ENCODE measurements at places on chromosomes 6 and 20.

DNA sequence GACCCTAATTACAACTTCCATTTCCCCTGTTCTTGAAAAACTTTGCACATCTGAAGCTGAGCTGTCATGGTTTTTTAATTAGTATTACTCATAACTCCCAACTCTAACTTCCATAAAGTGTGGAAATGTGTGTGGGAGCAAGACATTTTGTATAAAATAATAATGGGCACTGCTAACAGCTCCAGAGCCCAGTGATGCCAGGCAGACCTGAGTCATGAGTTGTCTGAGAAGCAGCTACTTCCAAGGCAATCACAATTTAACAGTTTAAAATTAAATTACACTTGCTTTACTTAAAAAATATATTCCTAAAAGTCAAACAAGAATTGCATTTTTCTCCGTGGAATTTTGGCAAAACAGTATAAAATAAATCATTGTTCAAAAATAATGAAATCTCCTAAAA, 6.4 kb downstream of the SLC2A12 start:
- no peak for DNase-seq

- DNase-seq, result no peak
Observed at GRCh38 chr20:48052475-48052835, 267.2 kb upstream of the SULF2 start.

DNA sequence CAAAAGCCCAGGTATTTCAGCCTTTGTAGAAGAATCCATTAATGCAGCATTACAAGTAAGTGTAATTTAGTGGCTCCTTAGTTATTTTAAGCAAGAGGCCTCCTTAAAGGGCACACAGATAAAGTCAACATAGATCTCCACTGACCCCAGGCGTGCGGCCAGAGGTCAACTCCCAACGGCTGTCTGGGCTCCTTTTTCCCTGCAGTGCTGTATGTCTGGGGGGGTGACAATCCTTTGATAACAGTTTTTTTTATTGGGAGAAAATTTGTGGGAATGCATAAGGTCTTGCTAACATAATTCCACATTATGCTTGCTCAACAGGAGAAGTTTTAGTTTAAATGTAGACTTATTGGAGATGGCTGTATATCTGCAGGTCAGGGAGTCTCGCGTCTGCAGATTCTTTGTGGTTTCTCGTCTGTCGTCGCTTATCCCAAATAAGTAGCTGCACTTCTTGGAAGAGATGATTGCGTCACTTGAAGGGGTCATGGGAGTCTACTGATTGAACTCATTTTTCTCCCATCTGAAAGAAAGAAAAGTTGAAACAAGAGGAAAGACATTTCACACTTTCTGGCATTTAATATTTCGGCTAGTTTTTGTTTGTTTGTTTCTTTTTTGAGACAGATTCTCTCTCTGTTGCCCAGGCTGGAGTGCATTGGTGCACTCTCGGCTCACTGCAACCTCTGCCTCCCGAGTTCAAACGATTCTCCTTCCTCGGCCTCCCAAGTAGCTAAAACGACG, 151.7 kb upstream of the AKAP12 start:
- no peak for DNase-seq

DNA sequence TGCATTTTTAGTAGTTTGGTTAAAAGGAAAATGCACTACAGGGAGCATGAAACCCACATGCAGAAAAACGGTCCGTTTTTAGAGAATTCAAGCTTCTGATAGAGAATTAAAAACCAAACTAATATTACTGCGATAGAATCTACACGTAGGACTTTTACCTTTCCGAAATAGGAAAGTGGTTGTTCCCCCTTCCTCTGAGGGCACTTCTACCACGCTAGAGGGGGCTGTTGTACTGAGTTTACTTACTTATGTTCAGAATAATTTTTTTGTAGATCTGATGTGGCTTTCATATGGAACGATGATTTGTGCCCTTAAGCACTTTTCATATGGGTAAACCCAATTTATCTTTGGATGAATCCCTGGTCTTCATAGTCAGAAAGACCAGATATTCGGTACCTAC, 264.3 kb upstream of the PLN start:
- peak; percentile 33 for DNase-seq

DNA sequence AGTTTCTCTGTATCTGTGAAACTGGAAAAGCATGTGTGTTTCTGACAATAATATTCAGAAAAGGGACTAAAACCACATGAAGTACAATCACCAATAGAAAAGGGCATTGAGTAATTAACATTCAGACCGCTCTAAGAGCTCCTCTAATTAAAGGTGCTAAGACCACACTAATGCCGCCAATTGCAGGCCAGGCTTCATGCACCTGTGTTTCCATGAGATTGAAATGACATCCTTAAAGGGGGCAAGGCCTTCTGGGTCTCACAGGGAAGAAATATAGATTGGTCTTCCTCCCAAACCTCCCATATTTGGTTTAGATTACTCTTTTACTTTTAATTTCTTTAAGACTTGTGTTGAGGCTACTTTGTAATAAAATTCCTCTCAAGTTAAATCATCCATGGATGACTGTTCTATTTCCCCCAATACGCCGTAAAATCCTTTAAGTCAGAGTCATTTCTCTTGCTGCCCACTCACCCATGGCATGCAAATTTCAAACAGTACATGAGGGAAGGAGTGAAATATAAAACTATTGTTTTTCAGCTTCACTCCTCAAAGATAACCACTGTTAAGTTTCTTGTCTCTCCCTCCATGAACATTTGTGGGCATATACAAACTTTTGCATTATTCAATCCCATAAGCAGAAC, 110.6 kb downstream of the UBE3D start:
- no peak for DNase-seq

GRCh38 chr20:57379263-57379647, 11.9 kb upstream of the RBM38 start:
- DNase-seq, result no peak

GRCh38 chr6:15303920-15304291, 58.0 kb downstream of the JARID2 start:
- no peak for DNase-seq

All from SHP77 treated with DMSO at 0.1 percent for 48 hours (cell line).